ENCODE measurements at places on chromosomes 13 and 19.

GRCh38 chr19:47113850-47114651 is 475 bp upstream of the ZC3H4 start:
- DNase-seq: no peak

- no peak for DNase-seq
Observed at GRCh38 chr13:22925881-22926747, 254.7 kb upstream of the SGCG start.

DNA sequence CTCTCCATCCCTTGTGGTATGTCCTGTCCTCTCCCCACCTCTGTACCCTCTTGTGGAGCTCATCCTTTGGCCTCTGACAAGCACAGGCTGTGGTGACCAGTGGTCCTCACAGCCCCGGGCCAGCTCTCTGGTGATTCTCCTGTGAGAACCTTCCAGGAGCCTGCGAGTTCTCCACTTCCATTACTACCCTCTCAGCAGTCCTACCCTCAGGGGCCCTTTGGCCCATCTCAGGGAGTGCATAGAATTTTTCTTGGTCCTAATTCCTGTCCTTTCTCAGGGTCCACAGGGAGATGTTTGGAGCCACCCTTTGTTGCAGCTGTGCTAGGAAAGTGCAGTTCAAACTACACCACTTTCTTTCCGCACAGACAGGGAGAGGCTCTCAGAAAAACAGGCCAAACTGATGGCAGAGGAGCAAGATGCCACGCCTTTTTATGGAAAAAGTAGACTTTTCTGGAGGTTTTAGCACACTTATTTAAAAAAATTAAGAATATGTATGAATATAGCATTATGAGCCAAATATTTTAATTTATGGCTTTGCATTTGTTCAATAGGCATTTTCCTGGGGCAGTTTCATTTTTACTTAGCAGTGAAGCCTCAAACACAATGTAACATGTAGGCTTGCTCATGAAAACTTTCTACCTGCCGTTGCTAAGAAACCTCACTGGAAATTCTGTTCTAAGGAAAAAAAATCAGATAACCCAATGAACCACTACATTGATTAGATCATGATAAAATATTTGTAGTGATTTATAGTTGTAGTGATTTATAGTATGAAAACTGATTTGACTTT is 92.0 kb downstream of the GPR12 start:
- no peak for DNase-seq

- no peak for DNase-seq
Observed at GRCh38 chr19:33250500-33250899, 24.9 kb upstream of the SLC7A10 start.

DNA sequence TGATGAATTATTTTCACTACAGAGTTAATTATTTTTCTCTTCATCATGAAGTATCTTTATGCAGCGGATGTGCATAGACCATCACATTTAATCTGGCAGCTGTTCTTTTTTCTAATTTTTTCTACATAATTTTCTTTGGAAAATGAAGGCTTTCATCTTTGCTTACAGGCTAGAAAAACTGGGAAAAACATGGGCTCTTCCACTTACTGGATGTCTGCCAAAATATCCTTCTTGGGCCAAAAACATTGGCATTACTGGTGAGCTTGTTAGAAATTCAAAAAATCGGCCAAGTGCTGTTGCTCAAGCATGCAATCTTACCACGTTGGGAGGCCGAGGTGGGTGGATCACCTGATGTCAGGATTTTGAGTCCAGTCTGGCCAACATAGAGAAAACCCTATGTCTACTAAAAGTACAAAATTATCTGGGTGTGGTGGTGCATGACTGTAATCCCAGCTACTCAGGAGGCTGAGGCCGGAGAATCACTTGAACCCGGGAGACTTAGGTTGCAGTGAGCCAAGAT is 176.8 kb downstream of the ZNF737 start:
- no peak for DNase-seq

DNA sequence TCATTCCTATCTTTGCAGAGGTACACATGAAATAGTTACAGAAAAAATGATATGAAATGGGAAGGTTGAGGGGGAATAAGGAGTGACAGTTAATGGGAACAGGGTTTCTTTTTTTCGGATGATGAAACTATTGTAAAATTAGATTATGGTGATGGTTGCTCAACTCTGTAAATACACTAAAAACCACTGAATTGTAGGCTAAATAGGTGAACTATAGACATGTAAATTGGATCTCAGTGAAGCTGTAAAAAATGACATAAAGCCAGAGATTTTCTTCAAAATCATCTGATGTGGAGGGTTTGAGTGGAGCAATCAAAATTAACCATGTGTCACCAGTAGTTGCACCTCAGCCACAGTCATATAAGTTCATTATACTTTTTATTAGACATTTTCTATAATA is 6.6 kb upstream of the FLT3 start:
- DNase-seq: no peak

- DNase-seq: no peak
Observed at GRCh38 chr13:36310417-36311108, 12.9 kb upstream of the CCDC169 start.

GRCh38 chr13:43861863-43862262 is 17.7 kb downstream of the CCDC122 start:
- no peak for DNase-seq

GRCh38 chr13:78139765-78140164 is 221.1 kb upstream of the EDNRB start:
- no peak for DNase-seq

DNA sequence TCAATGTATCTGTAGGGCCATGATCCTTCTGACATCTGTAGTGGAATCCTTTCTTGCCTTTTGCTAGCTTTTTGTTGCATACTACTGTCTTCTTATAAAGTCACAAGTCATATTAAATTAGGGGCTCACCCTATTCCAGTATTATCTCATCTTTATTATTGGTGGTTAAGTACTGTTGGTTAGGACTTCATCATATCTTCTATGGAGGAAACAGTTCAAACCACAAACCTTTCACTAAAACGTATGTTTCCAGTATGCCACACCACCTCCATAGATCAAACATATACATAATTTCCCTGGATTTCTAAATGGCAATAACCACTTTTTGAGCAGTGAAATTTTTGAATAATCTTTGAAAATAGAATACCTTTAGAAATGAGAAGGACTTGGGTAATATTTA is 62.8 kb upstream of the PCDH9 start:
- DNase-seq: no peak

- no peak for DNase-seq
Observed at GRCh38 chr13:88124142-88124541, 453.0 kb downstream of the SLITRK5 start.
